AG04450 (cell line): ENCODE measurements at places on chromosomes 2 and 18.

DNA sequence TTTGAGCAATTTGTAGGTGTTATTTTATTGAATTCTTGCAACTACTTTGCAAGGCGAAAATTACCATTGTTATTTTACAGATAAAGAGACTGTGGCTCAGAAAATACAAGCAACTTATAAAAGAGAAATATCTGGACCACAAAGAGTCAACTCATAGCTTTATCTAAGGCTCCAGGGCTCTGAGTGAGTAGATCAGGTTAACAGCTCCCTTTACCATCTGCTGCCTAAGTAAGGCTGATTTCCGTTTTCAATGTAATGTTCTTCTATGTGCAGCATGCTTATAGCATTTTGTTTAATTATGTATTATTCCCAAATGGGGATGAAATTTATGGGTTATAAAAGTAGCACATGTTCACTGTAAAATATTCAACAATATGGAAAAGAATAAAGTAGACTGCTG, 299.1 kb upstream of the TNP1 start:
- no peak for DNase-seq

DNA sequence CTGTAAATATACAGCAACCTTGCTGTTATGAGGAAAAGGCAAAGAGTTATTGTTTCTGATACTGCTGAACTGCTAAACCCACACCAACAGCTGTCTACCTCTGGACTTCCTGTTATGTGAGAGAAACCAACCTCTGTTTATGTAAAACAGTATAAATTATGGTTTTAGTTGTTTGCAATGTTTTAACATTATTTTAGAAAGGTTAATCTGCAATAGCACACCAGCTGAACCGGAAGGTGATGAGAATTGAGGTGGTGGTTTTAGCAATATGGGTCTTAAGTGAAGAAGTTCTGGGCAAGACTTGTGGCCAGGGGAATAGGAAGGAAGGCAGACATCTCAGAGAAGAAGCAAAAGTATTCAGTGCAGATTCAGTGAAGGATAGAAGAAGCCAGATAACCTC, 237.8 kb downstream of the PLCL1 start:
- DNase-seq, result no peak

- peak; percentile 92 for DNase-seq
Measured at GRCh38 chr18:24075767-24076597, 61.4 kb downstream of the TTC39C start.

DNA sequence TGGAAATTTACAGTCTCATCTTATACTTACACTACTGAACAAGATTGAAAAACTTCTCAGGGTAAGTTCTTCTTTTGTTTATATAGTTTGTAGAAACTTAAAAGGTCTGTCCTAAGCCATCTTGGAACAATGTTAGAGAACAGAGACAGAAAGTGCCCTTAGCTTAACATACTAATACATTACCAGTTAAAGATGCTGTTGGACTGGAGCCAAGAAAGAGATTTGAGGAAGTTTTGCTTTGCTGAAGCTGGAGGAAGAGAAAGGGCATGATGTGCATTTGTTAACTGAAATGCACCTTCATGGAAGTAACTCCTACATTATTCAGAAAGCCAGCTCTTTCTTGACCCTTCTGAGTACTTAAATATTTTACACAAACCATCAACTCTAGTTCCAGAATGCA, 66.5 kb upstream of the TNFRSF11A start:
- DNase-seq, result no peak

DNA sequence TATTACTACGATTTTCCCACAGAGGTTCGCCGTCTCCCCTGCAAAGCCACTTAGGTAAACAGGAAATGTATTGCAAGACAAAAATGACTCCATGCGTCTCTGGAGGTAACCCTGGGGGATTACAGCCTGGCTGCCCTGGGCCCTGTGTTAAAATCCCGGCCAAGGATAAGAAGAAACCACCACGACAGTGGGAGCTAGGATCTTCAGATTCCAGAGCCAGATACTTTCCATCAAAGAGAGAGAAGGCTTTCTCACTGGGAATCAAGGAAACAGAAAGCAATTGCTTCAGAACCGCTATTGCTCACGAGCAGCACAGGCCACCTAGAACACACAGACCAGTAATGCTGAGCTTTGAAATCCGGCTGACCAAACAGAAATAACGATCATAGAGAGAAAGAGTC, 97.9 kb upstream of the ZNF516 start:
- DNase-seq, result no peak

DNA sequence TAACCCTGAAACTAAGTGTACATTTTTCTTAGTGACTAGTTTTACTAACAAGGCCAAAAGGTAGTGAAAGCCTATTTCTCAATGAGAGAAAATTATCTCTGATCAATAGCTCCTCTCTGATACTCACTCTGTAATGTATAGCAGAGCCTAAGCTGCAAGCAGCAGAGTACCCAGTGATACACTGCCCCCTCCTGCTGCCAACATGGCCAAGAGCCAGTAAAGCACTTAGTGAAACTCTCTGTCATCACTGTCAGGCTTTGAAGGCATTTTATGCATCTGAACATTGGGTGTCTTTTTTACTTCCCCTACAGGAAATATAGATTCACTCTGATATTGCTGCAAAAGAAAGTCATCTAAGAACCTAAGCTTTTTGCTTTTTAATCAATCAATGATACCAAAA, 784.1 kb upstream of the CDH7 start:
- DNase-seq, result no peak

GRCh38 chr2:240509667-240510512, 47.9 kb downstream of the ANKMY1 start:
- DNase-seq, result no peak

GRCh38 chr2:215660687-215661086, 224.8 kb upstream of the FN1 start:
- DNase-seq, result peak; percentile 94

DNA sequence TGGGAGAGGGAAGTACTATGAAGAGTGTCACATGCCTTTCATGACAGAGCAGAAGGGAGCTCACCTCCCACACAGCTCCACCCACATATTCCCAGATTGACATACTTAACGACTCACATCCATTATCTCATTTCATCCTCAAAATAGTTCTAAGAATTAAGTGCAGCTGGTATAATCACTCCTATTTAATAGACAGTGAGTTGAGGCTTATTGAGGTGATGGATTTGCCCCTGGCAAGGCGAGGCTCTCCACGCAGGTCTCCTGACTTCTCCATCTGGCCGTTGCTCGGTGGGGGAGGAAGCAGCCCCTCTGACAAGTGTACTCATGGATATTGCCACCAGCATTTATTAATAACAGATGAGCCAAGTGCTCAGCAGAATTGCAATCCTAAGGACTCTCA, 81.4 kb downstream of the TGOLN2 start:
- no peak for DNase-seq

- no peak for DNase-seq
Measured at GRCh38 chr2:218990612-218991011, 2.6 kb downstream of the CRYBA2 start.

- DNase-seq, result peak; percentile 29
Measured at GRCh38 chr2:165357758-165358157, 111.7 kb upstream of the CSRNP3 start.

- no peak for DNase-seq
Measured at GRCh38 chr2:108171657-108172056, 68.1 kb upstream of the SULT1C3 start.

DNA sequence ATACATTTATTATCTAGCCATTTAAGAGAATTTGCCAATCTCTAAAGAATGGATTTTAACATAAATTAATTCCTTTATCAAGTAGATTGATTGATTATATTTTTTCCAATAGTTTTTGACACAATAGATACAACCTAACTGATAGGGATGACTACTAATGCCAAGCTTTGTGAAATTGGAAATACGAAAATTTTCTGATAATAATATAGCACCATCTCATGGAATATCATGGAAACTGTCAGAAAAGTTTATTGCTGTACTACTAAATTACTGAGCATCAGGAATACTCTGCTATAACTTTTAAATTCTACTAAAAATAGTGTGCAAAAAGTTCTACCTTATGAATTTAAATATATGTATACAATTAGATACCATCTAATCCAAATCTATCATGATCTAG, 101.8 kb upstream of the MAP2 start:
- no peak for DNase-seq

- DNase-seq, result no peak
Measured at GRCh38 chr2:158034198-158034866, 67.3 kb upstream of the UPP2 start.

DNA sequence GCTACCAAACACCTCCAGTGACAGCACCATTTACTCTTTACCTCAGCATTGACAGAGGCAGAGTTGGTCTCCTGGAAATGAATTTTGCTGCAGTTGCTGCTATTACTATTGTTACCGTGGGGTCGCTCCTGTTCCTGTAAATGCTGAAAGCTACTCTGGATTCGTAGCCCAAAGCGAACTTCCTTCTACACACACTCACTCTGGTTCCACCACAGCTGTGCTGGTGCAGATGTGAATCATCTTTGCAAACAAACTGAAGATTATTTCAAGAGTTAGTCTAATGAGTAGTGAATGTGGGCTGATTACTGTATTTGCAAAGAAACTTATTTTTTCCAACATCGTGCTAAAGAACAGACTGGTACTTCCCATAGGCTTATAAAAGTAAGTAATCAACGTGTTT, 304.0 kb downstream of the LPIN1 start:
- peak; percentile 65 for DNase-seq

GRCh38 chr2:136057023-136057801, 60.7 kb downstream of the CXCR4 start:
- DNase-seq, result no peak

GRCh38 chr2:156448766-156449165, 12.6 kb downstream of the GPD2 start:
- no peak for DNase-seq

DNA sequence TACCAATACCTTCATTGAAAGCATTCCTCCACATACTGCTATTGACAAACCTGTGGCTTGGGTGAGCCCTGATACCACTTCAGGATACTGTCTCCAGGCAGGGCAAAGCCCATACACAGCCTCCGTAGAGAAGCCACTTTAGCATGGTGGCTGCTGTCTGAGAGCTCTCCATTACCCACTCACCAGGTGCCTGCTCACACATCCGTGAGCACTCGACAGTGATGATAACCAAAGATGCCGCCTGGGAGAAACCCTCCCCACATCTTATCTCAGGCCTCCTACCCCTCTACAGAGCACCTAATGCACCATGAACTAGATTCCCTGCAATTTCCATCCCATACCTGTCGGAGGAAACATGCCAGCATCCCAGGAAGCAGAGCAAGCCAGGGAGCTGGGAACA, 57.6 kb upstream of the KLHL29 start:
- no peak for DNase-seq

DNA sequence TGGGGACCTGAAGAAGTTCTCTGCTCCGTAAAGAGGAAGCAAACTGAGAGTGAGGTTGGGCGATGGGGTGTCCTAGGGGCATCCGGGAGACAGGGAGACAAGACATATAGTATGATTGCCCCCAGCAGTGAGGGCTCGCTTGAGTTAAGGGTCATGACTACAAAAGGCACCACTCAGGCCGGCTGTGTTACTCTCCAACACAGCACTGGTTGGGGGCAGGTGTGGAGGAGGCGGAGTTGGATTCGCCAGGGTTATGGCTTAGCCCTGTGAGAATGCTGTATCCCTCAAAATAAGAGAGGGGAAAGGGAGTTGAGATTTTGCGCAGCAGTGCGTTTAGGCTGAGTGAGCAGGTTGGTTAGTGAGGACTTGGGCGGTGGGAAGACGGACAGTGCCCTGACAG, 12.0 kb downstream of the DYSF start:
- DNase-seq, result no peak

DNA sequence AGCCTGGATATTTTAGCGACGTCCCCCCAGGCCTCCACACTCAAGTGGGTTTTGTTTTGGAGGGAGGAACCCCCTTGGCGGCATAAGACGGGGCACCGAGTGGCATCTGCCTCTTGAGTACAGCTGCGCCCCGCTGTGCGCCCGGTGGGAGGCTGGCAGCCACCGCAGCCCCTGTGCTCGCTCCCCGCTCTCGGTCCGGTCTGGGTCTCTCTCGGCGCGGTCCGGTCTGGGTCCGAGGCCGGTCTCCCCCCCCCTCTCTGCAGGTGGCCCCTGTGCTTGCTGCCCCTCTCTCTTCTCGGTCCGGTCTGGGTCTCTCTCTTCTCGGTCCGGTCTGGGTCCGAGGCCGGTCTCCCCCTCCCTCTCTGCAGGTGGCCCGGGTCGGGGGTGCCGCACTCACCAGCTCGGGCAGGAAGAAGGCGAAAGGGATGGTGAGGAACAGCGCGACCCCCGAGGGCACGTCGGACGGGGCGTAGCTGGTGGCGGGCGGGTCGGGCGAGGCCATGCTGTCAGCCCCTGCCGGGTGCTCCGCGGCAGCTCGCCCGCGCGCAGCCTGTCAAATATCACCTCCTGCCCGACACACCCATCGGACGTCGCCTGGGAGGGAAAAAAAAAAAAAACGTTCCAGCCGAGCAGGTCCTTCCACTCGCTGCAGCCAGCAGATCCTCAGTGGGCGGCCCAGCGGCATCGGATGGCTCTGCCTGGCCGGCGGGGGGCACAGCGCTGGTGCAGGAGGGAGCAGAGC, at the start of gene MALL:
TSS of gene MALL (minus strand) at position 532 of the 742 bp plus-strand sequence. CDS start at position 502, 30 bp downstream.
- DNase-seq, result no peak

DNA sequence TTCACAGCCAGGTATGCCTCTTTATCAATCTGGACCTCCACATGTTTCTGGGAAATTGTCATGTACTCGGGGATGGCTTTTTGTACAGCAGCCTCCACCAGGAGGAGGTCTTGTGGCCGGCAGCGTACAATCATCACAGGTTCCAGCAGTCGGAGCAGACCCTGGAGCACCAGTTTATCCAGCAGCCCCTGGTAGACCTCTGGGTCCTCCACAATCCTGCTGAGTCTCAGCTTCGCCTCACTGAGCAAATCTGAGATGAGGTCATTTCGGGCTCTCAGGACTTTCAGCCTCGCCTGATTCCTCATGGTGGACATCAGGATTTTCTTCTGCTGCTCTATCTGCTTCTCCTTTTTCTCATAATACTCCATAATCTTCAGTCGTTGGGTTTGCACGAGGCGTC, 32.8 kb downstream of the TMEM247 start:
- no peak for DNase-seq

DNA sequence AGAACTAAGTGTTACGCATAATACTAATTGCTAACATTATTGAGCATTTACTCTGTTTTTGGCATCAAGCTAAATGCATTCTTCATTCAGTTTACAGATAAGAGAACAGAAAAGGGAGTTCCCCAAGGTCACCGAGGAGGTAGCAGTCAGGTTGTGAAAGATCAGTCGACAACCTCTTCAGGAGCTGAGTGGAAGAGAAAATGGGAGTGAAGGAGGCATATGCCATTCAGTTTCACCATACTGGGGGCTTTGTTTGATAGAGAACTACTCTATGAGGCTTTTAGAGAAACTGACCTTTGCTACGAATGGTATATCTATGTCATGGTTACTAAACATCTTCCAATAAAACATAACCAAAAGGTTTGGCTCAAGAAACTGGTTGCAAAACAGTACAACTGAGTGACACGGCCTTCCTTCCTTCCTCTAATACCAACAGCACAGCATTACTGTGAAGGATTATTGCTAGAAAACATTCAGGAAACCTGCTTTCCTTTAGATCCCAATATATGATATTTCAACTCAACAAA, 112.1 kb downstream of the RBMS1 start:
- no peak for DNase-seq

GRCh38 chr18:62914871-62915392, 199.6 kb downstream of the PHLPP1 start:
- no peak for DNase-seq
